ENCODE measurements at places on chromosomes 1 and 21.

GRCh38 chr1:235045921-235046601 is 82.6 kb downstream of the TOMM20 start:
- DNase-seq = no peak

- peak; percentile 24 for DNase-seq
Measured at GRCh38 chr1:18217398-18218043, 109.9 kb downstream of the IGSF21 start.

GRCh38 chr1:205933671-205934618 is 9.3 kb downstream of the SLC26A9 start:
- no peak for DNase-seq

DNA sequence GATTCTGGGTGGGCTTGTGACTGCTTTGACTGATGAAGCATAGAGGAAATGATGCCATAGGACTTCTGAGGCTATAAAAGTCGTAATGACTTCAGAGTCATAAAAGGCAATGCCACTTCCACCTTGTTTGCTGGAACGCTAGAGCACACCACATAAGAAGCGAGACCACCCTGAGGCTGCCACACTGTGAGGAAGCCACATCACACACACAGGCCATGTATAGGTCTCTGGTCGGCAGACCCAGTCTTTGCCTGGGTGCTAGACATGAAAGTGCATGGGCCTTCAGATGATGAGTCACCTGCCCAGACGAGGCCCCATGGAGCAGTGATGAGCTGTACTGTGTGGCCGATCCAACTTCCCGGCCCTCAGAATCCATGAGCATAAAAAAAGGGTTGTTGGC is 14.2 kb upstream of the KANK4 start:
- no peak for DNase-seq

- DNase-seq = no peak
Measured at GRCh38 chr1:43309405-43310025, 8.7 kb downstream of the TIE1 start.

GRCh38 chr1:205416322-205416721 is 5.5 kb downstream of the LEMD1 start:
- no peak for DNase-seq

GRCh38 chr21:35102488-35103371 is 53.6 kb upstream of the RUNX1 start:
- peak; percentile 76 for DNase-seq
